ENCODE measurements at places on chromosomes 1 and 21. TPM values are rescaled to one million over a fixed set of nuclear protein-coding genes. Genes with fewer than 3 reads are reported as not detected.

GRCh38 chr1:154895798-154896197, 25.7 kb upstream of the KCNN3 start:
- DNase-seq: no peak

DNA sequence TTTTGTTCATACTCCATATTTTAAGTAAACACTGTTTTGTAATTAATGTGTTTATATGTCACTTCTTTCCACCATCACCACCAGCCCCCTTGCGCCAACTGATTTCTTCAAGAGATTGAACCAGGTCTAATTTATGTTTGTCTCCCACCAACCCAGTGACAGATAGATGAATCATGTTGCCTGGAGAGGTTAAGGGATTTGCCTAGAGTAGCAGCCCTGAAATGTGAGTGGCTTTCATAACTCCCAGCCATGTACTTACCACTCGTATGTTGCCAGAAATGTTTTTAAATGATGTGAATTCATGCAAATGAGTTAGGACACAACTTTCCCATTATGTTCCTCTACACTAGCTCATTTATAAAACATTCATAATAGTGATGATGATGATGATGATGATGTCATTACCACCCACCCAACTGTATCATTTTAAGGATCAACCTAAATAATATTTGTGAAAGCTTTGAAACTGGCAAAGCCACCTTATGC, 86.9 kb downstream of the LRRC8D start:
- DNase-seq: no peak

DNA sequence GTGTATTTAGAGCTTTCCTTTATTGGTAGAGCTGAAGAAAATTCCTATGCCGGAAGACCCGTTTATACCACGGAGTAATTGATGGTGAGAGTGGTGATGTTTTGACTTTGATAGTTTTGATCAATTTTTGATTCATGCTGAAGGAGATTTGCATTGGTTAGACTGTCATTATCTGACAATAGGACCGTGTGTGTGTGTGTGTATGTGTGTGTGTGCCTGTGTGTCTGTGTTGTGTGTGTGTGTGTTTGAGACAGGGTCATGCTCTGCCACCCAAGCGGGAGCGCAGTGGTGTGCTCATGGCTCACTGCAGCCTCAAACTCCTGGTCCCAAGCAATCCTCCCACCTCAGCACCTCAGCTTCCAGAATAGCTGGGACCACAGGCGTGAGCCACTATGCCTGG, 9.6 kb downstream of the FMN2 start:
- DNase-seq: no peak

DNA sequence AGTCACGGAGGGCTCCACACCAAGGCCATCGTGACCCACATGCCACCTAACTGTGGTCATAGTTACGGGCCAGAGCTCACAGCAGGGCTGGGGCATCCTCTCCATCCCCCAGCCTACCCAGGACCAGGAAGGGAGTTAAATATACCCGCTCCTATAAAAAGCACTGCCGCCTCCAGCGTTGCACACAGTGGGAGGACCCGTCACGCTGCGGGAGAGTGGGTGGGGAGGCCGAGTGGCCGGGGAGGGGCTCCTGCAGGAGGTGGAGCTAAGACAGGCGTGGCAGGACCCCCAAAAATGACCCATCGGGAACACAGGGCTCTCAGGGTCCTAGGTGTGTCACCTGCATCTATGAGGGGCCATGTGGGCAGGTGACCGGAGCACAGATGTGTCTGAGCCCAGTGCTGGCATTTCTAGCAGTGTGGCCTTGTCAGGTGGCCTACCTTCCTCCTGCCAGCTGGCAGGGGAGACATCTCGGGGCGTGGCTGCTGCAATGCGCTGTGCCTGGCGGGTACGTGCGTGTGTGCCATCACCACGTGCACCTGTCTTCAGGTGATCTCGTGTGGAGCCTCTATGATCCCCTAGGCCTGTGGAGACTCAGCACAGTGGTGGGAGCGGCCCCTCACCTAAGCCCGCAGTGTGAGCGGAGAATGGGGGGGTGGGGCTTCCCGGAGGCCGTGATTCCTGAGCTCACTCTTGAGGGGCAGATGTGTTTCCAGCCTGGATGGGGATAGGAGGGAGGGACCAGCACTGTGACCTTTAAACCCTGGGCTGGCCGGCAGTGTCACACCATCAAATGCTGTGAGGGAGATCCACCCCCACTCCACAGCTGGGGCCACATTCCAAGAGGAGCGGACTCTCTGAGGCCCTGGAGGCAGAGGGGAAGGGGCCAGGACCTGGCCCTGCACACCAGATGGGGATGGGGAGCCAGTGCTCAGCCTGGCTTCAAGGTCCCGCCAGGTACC, 17.7 kb downstream of the AGRN start:
- peak; percentile 46 for DNase-seq

DNA sequence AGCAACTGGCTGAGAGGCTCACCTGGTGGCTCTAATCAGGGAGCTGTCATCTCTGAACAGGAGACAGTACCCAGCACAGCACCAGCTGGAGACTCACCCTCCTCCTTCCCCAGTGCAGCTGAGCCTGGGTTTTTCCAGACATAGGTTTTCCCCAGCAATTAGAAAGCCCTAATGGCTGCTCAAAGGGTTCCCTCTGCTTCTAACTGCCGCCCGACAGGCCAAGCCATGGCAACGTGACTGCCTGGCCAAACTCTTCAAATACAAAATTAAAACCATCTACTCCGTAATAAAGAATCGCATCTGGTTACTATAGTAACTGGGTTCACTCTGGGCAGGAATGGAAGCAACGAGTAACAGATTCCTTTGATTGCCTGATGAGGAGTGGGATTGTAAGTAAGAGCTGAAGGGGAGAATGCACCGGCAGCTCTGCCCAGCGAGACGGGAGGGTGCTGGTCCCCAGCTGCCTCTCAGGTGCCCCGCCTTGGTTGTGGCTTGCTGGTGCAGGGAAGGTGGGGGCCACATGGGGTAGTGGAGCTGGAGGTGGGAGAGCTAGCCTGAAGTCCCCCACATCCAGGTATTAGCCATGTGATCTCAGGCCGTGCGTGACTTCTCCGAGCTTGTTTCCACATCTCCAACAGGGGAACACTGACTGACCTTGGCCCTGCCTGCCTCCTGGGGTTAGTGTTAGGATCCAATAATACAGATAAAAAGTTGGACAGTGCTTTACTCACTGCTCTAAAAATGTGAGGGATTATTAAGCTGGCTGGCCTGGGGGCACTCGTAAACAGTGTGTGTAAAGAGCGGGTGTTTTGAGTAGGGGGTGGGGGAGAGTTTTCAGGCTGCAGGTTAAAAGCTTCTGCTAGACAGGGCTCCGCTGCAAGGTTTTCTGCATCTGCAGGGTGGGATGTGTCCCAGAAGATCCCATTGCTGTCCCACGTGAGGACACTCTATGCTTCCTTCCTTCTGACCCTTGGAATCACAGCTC, 94.2 kb downstream of the KCNN3 start:
- DNase-seq: no peak

DNA sequence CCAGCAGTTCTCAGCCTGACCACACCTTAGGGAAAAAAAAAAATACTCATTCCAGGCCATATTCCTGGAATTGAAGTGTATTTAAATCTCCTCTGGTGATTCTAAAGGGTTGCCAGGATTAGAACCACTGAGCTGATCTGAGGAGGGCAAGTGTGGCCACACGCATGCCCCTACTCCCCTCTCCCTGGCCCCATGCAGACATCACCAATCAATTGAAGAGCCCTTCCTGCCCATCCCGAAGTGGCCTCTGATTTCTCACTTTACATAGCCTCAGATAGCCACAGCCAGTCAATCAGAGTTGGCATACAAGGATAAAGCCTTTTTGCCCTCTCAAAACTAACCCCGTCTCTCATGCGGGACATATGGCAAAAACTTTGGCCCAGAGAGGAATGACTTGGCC, 84.5 kb upstream of the TMEM51 start:
- DNase-seq: no peak

DNA sequence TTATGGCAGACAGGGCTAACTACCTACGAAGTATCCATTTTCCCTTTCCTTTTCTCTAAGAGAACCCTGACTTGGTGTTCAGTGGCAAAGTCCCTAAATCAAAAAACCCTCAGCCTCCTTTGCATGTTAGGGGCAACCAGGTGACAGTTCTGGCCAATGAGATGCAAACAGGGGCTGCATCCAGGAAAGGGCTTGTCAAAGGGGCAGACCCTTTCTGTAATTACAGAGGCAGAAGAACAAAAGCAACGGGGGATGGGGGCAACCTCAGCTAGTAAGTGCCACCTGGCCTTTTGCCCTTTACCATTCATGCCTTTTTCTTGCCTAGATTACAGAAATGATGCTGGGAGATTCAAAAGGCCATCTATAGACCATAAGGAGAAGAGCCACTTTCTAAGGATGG, 34.4 kb downstream of the GLUL start:
- no peak for DNase-seq

DNA sequence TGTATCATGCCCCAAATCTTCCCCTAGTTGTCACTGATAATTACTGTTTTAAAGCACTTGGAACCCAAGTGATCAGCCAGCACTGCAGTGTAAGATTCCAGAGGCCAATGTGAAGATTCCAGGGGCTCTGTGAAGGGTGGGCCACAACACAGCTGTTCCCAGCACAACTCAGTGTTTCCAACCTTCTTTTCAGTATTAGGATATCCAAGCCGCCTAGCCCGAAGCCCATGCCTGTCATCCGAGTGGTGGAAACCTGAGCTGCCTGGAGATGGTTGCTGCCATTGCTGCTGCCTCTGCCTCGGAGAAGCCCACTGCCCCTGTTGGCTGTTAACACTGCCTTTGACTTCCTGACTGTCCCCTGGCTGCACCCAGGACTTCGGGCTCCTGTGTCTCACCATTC, 30.4 kb upstream of the SNX27 start:
- no peak for DNase-seq

GRCh38 chr1:107531065-107531908, 390.4 kb downstream of the NTNG1 start:
- DNase-seq: no peak

DNA sequence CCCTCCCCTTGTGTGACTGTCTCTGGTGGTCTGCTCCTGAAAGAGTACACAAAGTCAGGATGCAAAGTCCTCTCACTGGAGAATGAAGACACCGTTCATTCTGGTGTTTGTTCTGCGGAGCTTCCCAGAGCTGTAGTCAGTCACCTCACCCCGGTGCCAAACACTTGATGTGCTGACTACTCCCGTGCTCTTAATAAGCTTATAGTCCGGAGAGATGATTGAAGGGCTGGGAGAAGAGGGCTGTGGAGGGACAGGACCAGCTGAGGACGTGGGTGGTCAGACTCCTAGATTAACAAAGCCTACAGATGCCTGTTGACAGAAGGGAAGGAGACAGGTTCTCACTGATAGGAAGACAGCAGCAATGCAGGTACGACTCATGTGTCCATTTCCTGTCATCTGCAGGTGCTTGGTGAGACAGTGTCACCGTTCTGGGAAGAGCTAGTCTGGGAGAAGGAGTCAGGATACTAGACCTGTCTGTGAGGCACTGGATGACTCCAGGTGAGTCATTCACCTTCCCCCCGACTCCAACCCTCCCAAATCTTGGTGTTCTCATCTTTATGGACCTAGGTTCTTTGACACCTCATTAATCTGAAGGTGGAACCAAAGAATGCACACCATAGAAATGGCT, 40.4 kb upstream of the LRRN2 start:
- no peak for DNase-seq

- no peak for DNase-seq
These were observed at the start of the genes SHE and TDRD10 for GRCh38 chr1:154502066-154502743. Gene SHE, minus strand, starts transcription at chr1:154502412. Its CDS starts 386 bp downstream, at chr1:154502026. Gene TDRD10, plus strand, starts transcription at chr1:154502219. Its CDS starts 4,685 bp downstream, at chr1:154506904.

- no peak for DNase-seq
These were observed 203.7 kb upstream of the RUNX1 start for GRCh38 chr21:35252831-35253230.

GRCh38 chr1:164846731-164847691, 288.0 kb downstream of the PBX1 start:
- no peak for DNase-seq

GRCh38 chr21:42475526-42476387, 20.3 kb downstream of the RSPH1 start:
- no peak for DNase-seq

- no peak for DNase-seq
These were observed 6.8 kb downstream of the CNN3 start for GRCh38 chr1:94920061-94920460.

GRCh38 chr1:206505702-206506355, 1.5 kb upstream of the RASSF5 start:
- no peak for DNase-seq

- no peak for DNase-seq
These were observed 56.3 kb upstream of the DISP3 start for GRCh38 chr1:11422686-11423085.

DNA sequence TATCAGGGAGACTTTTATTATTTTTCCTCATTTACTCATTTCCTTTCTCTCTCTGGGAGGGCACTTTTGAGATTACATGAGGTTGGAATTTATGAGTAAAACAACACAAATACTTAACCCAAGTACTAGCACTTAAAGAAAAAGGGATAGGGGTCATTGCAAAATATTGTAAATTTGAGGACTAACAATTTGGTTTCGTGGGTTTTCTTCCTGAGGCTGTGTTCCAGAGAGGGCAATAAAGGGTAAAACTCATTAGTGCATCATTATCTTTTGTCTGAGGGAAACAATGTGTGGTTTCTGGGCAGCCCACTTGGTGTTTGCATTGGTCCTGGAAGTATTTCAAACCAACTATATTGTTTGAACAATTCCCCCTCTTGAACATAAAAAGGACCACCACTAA, 96.5 kb downstream of the GREM2 start:
- no peak for DNase-seq

GRCh38 chr1:32939655-32940371, 24.8 kb downstream of the RNF19B start:
- DNase-seq: peak; percentile 42

DNA sequence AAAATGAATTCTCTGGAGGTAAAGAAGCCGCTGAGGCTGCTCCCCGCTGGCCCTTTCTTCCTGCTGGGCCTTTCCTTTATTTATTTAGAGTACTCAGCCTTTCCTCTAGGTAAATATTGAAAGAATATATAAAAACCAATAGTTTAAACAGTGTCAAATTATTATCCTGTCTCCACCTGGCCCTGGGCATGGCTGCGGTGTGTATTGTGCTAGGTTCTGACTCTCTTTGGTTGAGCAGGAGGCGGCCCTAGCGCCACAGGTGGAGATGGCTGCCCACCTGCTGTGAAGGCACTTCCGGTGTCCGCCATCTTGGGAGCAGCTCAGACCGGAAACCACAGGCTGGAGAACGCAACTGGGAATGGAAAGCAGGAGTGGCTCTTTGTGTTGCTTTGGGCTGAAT, 29.0 kb upstream of the CLDN14 start:
- DNase-seq: no peak

GRCh38 chr1:31524186-31524901, 52.0 kb upstream of the TINAGL1 start:
- DNase-seq: no peak

DNA sequence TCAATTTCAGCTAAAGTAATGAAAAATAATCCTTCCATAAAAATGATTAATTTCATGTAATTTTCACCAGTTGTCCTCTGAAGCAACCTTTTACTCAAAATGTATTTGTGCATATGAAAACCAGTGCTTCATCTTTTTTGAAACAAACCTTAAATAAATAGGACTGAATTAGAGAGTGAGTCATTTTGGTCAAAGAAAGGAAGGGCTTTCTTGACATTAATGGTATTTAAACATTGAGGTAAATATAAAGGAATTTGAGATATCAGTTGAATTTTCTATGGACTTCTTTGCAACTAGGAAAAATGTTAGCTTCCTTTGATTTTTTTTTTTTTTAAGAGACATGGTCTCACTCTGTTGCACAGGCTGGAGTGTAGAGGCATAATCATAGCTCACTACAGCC, 38.7 kb downstream of the SNX7 start:
- DNase-seq: no peak

The NPR1 gene
- 8.8 TPM for total RNA-seq

The DIPK1A gene
- total RNA-seq: 17.8 TPM

The CHIA gene
- 0.23 TPM for total RNA-seq

The TFF3 gene
- total RNA-seq: 1,342 TPM

The PADI4 gene
- total RNA-seq: 0.78 TPM

The MYOM3 gene
- total RNA-seq: 1.7 TPM

The NBPF4 gene
- not detected for total RNA-seq

All from mucosa of gallbladder (tissue), 1 donor.